ENCODE measurements at places on chromosomes 12 and 14.

DNA sequence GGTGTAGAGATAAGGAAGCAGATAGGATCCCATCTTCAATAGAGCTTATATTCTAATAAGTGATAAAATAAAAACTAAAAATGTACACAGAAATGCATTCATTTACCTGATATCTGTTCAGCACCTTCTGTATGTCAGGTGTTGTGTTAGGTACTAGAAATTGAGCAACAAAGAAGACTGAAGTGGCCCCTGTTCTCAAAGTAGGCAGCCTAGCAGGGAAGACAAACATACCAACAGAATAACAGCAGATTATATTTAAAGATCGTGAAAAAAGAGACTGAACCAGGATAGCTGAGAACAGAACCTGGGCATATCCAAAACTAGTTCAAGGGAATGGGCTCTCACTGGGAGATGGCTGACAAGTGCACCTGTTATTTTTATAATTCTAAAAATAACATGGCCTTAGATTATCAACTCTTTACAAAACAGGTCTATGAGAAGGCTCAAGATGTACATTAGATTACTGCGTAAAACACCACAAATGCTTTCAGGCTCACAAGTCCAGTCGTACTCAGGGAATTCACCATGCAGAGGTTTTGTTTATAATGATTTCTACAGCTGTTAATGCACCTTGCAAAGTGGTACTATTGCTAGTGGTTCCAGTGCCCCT, 16.4 kb downstream of the ANO6 start:
- DNase-seq = no peak

GRCh38 chr12:100593490-100593889, 20.0 kb downstream of the GAS2L3 start:
- no peak for DNase-seq

- no peak for DNase-seq
These were observed 134.8 kb upstream of the FUT8 start for GRCh38 chr14:65277580-65278270.

- DNase-seq = no peak
These were observed 252.6 kb downstream of the FOXN3 start for GRCh38 chr14:89164168-89165073.

DNA sequence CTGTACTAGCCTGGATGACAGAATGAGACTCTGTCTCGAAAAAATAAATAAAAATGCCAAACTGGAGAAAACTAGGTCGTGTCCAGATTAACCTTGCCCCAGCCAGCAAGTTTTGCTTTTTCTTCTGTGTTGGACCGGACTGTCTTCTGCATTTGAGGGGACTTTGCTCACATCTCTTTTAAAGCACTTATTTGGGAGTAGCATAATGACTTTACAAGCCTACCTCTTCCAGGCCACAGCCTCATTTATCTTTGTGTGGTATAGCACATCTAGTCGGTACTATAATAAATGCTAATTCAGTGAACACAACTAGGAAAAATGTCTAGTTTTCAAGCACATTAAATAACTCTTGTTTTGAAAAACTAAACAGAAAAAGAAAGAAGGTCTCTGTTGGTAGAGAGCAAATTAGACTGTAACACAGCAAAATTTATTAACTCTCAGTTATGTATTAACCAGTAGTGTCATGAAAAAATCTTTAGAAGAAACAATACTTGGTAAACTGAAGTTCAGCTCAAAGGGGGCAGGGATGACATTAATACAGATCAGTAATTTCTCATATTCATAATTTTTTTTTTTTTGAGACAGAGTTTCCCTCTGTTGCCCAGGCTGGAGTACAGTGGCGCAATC, 52.0 kb downstream of the WDHD1 start:
- DNase-seq = no peak

GRCh38 chr14:63992858-63993257, 140.1 kb downstream of the SYNE2 start:
- DNase-seq = no peak

GRCh38 chr14:93643127-93643526, 145.2 kb downstream of the PRIMA1 start:
- DNase-seq = no peak

GRCh38 chr14:103108749-103109207, 14.3 kb downstream of the EXOC3L4 start:
- DNase-seq = no peak

GRCh38 chr12:81809829-81810595, 50.9 kb upstream of the PPFIA2 start:
- DNase-seq = no peak

DNA sequence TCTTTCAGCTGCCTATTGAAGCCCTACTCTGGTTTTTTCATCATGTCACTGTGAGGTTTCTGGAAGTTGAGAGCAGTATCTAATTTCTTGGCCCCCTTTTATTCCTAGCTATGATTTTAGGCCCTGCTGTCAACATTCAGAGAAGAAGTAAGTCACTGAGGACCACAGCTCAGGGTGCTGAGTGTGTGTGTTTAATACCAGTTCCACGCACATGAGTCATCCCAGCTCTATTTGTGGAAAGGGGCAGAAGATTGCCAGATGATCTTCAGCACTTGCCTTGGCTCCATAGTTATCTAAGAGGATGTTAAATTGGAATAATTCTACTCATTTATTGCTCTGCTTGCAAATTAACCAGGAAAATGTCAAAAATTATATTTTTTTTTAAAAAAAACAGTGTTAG, 65.5 kb upstream of the SLC38A4 start:
- no peak for DNase-seq

GRCh38 chr14:105299654-105300541, 903 bp downstream of the BRF1 start:
- no peak for DNase-seq

GRCh38 chr14:72717220-72717619, 176.7 kb downstream of the DPF3 start:
- no peak for DNase-seq

- no peak for DNase-seq
These were observed 8.6 kb downstream of the SLC38A6 start for GRCh38 chr14:60989599-60989998.
